AG04449 (cell line): ENCODE measurements at places on chromosomes 1 and 21.
A peak's percentile ranks its signal among the peaks of the same experiment; 100 is the strongest.

DNA sequence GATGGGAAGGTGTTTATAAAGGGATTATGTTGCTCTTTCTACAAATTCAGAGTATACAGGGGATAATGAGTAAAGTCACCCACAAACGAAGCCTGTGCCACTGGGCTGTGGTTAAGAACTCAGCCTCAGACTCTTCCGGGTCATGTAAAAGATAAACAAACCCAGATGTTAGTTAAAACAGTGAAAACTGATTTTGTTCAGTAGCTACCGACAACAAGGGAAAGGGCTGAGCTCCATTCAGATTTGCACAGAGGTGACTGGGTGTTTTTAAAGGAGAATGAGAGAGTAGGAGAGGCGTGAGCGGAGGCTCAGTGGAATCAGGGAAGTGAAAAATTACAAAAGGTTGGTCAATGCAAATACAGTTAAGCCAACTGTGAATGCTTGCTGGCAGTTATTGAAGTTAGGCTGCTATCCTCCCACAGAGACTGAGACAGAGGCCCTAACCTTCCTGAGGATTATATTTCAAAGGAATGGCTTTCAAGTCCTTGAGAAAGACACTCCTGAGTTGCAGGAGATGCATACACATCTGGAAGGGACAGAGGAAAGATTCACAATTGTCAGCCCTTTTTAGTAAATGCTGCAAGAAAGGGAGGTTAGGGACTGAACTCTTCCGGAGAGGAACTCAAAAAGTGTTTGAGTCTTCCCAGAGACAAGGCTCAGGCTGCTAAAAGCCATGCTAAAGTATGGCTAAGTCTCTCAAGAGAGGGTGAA lies 29.9 kb upstream of the SAMD13 start:
- DNase-seq: no peak

- DNase-seq: no peak
These were observed 805.1 kb upstream of the ADAMTS5 start for GRCh38 chr21:27771938-27772483.

GRCh38 chr1:205355075-205355453 lies 1.7 kb downstream of the KLHDC8A start:
- no peak for DNase-seq

DNA sequence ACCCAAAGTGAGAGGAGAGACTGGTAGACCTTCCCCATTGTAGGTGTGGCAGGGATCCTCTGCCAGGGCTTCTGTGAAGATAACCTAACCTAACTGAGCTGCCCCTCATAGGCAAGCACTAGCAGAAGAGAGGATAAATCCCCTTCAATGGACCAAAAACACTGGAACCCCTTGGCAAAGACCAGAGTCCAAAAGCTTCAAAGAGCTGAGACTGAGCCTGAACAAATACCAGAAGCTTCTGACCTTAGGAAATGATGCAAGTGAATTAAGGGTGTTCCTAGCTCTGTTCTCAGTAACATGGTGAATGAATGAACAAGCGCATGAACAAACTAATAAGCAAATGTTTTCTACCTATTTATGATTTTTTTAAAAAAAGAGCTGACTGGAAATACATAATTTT lies 123.2 kb downstream of the RRAGC start:
- DNase-seq: no peak

GRCh38 chr21:31988492-31989290 lies 115.9 kb downstream of the HUNK start:
- no peak for DNase-seq

GRCh38 chr1:216944864-216945510 lies 221.8 kb upstream of the ESRRG start:
- no peak for DNase-seq

DNA sequence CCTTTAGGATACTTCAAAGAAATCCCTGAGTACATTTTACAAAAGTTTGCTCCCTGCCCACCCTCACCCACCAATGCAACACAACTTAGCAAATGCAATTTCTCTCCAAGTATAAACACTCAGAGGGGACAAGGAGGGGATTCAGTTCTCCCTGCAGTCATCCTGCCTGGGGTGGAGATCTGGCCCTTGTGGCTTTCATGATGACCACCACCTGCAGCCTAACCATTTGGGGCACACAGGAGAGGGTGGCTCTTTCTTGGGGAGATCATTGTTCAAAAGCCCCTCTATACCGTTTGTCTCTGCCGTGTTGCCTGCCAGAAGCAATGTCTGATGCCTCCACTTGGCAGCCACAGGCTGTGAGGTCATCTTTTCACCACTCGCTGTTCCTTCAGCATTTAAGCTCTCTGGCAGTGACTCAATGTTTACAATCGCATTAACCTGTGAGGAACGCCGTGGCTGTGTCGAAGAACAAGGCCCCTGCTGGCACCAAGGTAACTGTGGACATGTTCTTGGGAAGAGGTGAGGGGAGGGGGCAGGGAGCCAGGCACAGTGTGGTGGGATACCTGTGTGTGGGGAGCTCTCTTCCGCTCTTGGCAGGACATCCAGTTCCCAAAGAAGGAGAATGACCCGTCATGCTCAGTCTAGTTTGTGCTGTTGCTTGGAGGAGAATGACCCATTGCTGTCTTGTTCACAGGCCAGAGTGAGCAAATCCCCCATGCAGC lies 103.9 kb upstream of the DUSP10 start:
- no peak for DNase-seq

DNA sequence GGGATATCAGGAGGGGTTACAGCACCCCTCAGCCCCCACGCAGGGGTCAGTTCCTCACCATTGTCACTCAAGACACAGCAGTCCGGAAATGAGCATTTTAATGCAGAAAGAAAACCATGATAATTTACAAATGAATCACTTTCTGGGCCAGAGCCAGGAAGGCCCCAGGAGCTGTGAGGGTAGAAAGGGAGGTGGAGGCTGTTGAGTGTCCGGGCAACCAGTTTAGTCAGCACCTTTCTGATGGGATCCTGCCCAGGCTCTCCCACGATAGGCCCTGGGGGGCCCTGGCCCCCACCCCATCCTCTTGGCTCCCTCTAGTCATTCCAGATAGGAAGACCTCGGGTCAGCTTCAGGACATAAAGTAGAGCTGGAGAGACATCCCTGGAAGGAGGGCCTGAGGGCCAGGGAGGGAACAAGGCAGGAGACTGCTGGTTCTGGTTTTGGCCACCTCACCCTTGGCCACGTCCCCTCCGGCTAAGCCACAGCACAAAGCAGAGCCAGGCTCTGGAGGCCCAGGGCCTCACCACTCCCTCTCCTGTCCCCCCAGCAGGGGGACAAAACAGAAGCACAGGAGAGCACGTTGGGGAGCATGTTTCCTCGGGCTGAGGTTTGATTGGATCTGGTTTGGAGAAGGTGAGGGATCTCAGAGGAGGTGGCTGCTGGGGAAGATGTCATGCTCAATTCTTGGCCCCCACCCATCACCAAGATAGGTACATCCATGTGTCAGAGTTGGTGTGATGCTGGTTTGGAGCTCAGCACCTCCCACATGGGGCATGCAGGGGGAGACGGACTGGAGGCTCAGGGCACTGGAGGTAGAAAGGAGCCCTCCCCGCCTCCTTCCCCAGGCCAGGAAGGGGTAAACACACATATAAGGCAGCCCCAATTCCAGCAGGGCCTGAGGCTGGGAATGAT lies 20.6 kb downstream of the ETNK2 start:
- DNase-seq: peak; percentile 37

DNA sequence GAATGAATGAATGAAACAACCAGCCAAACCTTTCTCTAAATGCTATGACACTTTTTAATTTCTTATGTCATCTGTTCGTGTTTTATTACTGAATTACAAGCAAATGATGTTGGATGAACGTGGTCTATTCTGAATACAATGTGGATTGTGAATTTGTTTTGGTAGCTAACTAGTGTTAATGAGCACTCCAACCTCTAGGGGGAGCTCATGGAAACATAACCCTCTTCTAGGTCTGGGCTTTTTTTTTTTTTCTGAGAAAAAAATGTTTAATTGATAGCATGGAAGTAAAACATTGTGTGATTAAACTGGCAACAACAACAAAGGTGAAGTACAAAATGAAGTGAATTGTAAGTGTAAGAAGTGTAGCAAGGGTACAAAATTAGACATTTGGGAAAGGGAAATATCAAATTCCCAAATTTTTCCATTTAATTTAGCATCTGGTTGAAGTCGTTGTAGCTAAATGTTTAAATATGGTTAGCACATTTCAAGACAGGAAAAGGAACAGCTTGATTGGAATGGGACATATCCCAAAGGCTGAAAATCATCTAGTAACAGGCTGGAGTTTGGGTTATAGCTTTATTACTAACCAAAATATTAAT lies 42.6 kb upstream of the PTGS2 start:
- no peak for DNase-seq

GRCh38 chr1:25197982-25198662 lies 34.2 kb downstream of the SYF2 start:
- no peak for DNase-seq

DNA sequence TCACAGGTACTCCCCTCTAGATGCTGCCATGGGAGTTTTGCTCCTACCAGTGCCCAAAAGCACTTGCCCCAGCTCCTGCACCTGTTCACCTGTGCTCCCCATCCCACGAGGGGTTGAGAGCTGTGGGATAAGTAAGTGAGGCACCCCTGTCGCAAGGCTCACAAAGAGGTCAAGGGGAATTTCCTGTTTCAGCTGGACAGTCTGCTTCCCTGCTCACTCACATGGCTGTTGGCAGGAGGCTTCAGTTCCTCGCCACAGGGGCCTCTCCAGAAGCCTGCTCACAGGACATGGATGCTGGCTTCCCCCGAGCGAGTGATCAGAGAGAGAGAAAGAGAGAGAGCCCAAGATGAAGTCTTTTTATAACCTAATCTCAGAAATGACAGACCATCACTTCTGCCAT lies 8.7 kb upstream of the NCMAP start:
- DNase-seq: no peak

DNA sequence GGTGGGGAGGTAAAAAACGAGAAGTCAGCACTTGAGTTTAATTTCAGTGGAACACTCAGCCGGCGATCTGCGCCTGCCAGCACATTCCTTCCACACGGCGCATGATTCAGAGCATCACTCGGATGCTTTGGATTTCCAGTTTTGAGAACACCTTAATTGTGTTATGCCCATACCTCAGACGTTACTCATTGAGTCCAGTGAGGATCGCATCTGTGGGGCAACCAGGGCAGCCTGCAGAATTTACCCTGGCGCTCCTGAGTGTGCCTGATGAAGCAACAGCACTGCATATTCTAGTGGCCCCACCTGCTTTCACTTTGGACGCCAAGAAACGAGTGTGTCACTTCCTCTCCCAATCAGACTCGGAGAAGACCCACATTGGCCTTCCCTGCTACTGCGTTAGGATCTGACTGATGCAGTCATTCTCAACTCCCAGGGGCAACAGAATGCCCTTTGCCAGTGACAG lies 19.9 kb downstream of the FAM89A start:
- no peak for DNase-seq

GRCh38 chr1:80385650-80386049 lies 1379.1 kb upstream of the ADGRL4 start:
- no peak for DNase-seq

GRCh38 chr1:180598333-180598974 lies 33.4 kb upstream of the XPR1 start:
- no peak for DNase-seq

GRCh38 chr21:43763901-43764523 lies 12.1 kb downstream of the CSTB start:
- no peak for DNase-seq

- DNase-seq: no peak
These were observed 35.6 kb upstream of the RNPC3 start for GRCh38 chr1:103489935-103490334.

DNA sequence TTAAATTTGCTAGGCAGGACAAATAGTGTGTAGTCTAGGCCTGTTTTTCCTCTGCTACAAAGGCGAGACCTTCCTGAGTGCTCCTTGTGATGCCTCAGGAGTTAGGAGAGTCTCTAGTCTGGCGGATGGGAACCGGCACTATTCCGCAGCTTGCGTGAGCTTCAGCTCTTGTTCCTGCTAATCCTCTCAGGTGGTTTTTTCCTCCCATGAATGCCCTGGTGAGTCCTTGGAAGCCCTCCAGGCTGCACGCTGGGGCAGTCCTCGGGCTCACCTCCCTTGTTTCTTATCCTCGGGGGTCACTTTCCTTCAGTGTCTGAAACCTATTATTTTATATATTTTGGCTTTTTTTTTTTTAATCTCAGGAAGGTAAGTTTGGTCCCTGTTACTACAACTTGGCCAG lies 28.2 kb downstream of the UTS2 start:
- DNase-seq: no peak

DNA sequence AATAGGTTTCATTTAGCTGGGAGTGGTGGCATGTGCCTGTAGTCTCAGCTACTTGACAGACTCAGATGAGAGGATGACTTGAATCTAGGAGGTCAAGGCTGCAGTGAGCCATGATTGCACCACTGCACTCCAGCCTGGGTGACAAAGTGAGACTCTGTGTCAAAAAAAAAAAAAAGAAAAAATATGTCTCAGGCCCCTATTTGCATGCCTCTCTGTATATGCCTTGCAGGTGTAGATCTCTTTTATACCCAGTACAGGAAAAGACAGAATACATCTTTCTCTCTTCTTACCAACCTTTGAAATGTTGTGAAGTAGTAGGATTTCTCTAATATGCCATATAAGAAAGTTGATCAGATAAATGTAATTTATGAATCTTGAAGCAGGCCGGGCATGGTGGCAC lies 6.4 kb downstream of the CNR2 start:
- no peak for DNase-seq

DNA sequence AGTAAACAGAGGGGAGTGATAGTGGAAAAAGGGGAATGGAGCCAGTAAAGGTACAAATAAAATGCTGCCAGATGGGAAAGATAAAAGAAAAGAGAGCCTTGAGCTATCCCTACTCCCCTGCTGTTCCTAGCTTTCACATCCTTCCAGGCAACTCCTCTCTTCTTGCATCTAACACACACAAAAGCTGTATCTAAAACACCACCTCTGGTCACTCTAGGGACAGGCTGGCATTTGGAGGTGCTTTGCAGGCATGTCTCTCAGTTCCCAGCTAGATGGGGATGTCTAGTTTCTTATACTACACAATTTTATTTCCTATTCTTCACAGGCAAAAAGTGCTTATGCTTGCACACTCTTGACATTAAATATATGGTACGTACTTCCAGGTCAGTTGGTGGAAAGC lies 185.1 kb upstream of the ST6GALNAC5 start:
- DNase-seq: no peak

DNA sequence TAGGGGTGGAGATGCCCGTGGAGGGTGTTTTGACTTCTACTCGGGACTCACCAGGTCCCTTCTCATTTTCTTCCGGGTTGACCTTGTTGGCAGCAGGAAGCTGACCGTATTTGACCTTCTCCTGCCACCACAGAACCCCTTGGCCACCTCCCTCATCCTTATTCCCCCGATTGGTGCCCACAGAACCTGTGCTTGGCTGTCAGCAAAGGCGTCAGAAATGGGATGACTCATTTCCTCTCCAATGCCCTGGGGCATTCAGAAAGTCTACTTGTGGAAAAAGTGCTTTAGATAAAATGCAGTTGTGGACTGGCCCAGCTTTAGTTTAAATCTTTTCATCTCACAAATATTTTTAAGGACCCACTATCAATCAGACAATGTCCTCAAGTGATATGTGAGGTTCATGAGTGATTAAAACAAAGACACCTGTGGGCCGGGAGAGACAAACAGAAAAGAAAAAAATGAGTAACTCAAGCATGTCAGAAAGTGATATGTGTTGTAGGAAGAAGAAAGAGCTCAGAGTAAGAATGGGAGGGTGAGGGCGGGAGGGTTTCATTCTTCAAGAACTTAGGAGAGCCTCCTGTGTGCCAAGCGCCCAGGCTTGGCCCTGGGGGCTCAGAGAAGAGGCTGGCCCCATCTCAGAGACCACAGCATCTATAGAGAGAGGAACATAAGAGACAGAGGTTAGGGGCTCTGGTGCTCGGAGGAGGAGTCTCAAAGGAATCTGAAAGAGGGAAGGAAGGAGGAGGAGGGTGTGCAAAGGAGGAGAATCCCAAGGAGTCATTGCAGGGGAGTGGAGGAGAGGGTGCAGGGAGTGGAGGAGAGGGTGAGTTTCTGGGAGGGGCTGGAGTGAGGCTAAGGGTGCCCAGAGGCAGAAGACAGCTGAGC lies 221.6 kb upstream of the VAMP3 start:
- peak; percentile 63 for DNase-seq

- no peak for DNase-seq
These were observed 1079.1 kb downstream of the ADGRL2 start for GRCh38 chr1:82879701-82880305.
